ENCODE measurements at places on chromosomes 6 and 20. TPM values are rescaled to one million over a fixed set of nuclear protein-coding genes. Genes with fewer than 3 reads are reported as not detected.

The NT5DC1 gene
- total RNA-seq = 4.6 TPM

The TPD52L2 gene
- 174 TPM for total RNA-seq

The SAMD3 gene
- total RNA-seq = not detected

The RBPJL gene
- not detected for total RNA-seq

The BANF2 gene
- total RNA-seq = not detected

The SPDEF gene
- total RNA-seq = not detected

The OR12D3 gene
- total RNA-seq = not detected

The ZSCAN26 gene
- total RNA-seq = 17.2 TPM

The IL17F gene
- not detected for total RNA-seq

The GABRR1 gene
- total RNA-seq = 0.10 TPM

The KIAA0408 gene
- 0.29 TPM for total RNA-seq

The PSORS1C2 gene
- total RNA-seq = not detected

The CALHM5 gene
- total RNA-seq = 7.8 TPM

The RRAGD gene
- total RNA-seq = 0.76 TPM

The TSBP1 gene
- not detected for total RNA-seq

The WFDC10B gene
- total RNA-seq = not detected

The NPEPL1 gene
- 44.4 TPM for total RNA-seq
